ENCODE measurements at places on chromosomes 2 and 18.

- DNase-seq: no peak
These were observed 4.7 kb downstream of the CHRNA1 start for GRCh38 chr2:174759381-174760065.

- DNase-seq: no peak
These were observed 23.3 kb downstream of the MYO3B start for GRCh38 chr2:170201275-170201674.

- DNase-seq: no peak
These were observed 12.2 kb downstream of the HES6 start for GRCh38 chr2:238227587-238228032.

- DNase-seq: no peak
These were observed 69.6 kb downstream of the CLHC1 start for GRCh38 chr2:55162284-55163006.

- no peak for DNase-seq
These were observed 27.4 kb upstream of the MRO start for GRCh38 chr18:50847192-50847591.

- no peak for DNase-seq
These were observed 170.2 kb upstream of the RAB12 start for GRCh38 chr18:8439055-8439454.

DNA sequence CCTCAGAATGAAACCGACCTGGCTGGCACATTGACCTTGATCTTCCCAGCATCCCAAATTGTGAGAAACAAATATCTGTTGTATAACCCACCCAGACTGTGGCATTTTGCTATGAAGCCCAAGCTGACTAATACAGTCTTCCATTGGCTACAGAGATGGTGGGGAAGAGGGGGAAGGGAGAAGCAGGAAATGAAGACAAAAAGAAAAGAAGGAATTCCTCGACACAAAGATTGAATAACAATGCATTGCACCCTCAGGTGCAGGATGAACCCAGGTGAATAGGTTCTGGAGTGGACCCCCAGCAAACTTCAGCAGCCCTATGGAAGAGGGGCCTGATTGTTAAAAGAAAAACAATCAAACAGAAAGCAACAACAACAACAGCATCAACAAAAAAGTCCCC, 270.7 kb downstream of the FSIP2 start:
- DNase-seq: no peak

- no peak for DNase-seq
These were observed 947 bp downstream of the ITSN2 start for GRCh38 chr2:24359129-24360049.

DNA sequence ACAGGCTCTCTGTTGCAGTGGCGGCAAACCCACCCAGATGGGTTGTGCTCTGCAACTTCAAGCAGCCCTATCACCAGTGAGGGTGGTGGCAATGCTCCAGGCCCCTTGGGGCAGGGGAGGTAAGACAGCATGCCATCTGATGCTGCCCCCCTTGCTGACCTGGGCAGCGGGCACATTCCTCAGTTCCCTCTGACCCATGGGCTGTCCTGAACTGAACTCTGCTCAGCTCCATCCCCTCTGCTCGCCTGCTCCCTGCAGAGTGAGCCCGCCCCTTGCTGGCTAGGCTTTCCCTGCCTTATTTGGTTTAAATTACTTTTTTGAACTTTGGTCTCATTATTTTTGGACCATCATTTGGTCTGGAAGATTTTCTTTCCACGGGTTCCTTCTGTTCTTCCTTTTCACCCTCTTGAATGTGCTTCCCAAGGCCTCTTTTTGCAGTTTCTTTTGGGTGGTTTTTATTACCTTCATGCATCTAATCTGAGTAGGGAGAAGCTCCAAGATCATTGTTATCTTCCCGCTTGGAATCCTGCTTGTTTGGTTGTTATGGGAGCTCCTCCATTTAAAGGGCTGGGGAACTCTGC, 565.4 kb downstream of the TNS1 start:
- DNase-seq: no peak

GRCh38 chr2:148909114-148909513, 34.1 kb downstream of the KIF5C start:
- DNase-seq: no peak

DNA sequence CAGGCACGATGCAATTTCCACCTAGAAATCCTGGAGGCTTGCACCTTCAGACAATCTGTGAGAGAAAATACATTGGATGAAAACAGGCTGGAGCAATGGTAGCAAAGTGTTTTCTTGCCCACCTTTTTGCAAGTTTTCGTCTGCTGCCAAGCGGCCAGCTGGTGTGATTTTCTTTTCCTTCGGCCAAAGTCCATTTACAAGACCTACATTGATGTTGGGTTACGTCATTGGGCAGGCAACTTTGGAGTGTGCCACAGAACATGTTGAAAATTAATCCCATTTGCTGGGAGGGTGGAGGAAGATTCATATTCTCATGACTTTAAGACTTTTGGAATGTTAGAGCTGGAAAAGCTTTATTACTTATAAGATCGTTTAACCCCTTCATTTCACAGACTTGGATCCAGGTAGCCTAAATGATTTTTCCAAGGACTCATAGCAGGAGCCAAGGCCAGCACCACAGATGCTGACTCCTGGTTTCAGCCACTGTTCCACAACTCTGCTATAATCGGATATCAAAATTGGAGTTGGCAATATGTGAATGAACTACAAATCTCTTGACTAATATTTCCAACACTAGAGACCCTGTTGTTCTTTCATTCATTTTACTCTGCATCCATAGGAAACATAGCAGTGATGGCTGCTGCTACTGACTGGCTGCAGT, 352.1 kb downstream of the RND3 start:
- no peak for DNase-seq

All from SK-N-MC (cell line).